ENCODE measurements at places on chromosomes 2 and 18. TPM values are rescaled to one million over a fixed set of nuclear protein-coding genes. Genes with fewer than 3 reads are reported as not detected.

GRCh38 chr18:42404151-42404550, 449.1 kb downstream of the PIK3C3 start:
- no peak overlapping the region for H3K4me3 ChIP-seq
- DNase-seq, result no peak
- H3K27ac ChIP-seq, result no peak overlapping the region
- no peaks in the 10 kb centered on the region for H3K36me3 ChIP-seq
- no peaks in the 10 kb centered on the region for H3K4me1 ChIP-seq

DNA sequence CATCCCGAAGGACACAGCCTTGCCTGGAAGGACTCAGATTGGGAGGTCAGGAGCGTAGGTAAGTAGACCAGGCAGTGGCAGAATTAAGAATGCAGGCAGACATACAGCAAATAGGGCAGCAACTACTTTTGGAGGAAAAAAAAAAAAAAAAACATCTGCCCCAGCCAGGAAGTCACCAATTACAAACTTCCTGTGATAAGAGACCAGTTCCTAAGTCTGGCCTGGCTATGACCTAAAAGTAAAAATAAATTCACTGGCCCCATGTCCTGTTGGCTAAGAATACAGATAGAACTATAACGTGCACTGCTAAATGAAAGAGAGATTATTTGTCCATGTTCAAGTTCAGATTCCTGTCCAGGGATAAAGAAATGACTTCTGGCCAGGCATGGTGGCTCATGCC, 45.2 kb upstream of the NOSTRIN start:
- peaks cover 3% of the 10 kb centered on the region for H3K36me3 ChIP-seq
- H3K27me3 ChIP-seq, result no peaks in the 10 kb centered on the region
- H3K4me1 ChIP-seq, result peaks cover 3% of the 10 kb centered on the region
- H3K4me3 ChIP-seq, result no peak overlapping the region
- no peak overlapping the region for H3K27ac ChIP-seq
- DNase-seq, result no peak

DNA sequence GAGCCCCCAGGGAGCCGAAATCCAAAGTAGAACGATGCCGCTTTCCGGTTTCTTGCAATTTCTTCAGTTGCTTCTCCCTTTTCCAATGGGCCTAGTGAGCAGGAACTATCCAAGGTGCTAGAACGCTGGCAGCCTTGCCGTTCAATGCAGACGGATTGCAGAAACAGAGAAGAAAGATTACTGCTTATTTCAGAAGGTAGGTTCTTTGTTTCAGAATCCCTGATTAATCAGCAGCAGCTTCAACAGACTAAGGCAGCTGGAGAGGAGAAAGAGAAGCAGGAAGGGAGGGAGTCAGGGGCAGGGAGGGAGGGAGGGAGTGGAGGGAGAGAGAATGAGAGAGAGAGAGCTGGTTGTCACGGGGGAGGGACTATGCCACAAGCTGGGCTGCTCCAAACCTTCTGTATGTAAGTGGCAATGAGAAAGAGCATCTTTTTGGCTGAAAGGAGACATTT, 576 bp downstream of the NYAP2 start:
- H3K27me3 ChIP-seq, result peaks cover 4% of the 10 kb centered on the region
- DNase-seq, result no peak
- no peak overlapping the region for H3K4me3 ChIP-seq
- no peaks in the 10 kb centered on the region for H3K4me1 ChIP-seq
- H3K27ac ChIP-seq, result no peak overlapping the region
- no peaks in the 10 kb centered on the region for H3K36me3 ChIP-seq

- H3K4me3 ChIP-seq, result no peak overlapping the region
- no peak for DNase-seq
- no peak overlapping the region for H3K27ac ChIP-seq
Measured at GRCh38 chr2:125313806-125314205, 1288.7 kb downstream of the CNTNAP5 start.

DNA sequence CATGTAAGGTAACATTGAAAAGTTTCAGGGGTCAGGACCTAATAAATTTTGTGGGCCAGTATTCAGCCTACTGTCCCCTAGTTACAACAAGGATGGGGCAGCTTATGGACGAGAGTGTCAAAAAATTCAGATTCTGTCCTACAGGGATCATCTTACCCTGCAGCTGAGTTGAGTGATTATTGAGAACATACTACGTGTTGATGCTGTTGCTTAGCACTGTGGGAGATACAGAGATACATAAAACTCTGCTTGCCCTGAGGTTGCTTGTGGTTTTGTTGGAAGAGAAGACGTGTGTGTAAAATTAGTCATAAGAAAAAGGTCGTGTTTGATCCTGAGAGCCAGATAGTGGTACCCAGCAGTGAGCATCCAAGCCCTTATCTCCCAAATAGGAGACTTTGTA, 253.2 kb downstream of the NEDD4L start:
- no peaks in the 10 kb centered on the region for H3K27me3 ChIP-seq
- peaks cover 5% of the 10 kb centered on the region for H3K4me1 ChIP-seq
- H3K36me3 ChIP-seq, result no peaks in the 10 kb centered on the region
- DNase-seq, result no peak
- H3K27ac ChIP-seq, result no peak overlapping the region
- H3K4me3 ChIP-seq, result no peak overlapping the region

- peaks cover 22% of the 10 kb centered on the region for H3K27me3 ChIP-seq
- no peaks in the 10 kb centered on the region for H3K36me3 ChIP-seq
- no peak overlapping the region for H3K4me3 ChIP-seq
- no peak for DNase-seq
- H3K27ac ChIP-seq, result no peak overlapping the region
Measured at GRCh38 chr2:105698820-105699219, 45.9 kb upstream of the NCK2 start.

DNA sequence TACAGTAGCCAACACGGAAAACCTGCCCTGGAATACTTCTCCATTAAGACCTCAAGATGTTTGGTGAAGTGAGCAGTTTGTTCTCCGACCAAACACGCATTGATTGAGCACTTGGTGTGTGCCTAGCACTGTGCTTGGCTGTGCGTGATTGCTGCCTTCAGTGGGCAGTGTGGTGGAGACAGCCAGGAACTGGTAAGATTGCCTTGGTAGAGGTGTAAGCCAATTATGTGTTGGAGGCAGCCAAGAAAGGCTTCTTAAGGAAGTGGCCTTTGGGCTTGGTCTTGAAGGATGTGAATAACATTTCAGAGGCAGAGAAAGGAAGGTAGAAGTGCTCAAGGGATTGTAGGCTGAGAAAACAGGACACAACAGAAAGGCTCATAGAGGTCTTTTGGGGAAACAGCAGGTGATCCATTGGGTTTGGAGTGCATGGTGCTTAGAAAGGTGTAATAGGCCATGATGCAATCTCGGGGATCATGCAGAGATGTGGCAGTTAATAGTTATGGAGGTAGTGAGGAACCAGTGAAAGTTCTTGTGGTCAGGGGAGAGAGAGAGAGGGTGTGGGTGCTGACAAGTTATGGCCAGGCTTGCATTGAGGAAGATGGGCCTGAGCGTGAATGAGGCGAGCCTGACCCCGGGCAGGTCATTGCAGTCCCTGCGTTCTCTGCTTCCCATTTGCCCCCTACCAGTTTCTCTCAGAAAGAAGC, 6.3 kb downstream of the B3GNT2 start:
- DNase-seq, result no peak
- peak overlapping the region; percentile 10 for H3K27ac ChIP-seq
- peaks cover 10% of the 10 kb centered on the region for H3K36me3 ChIP-seq
- H3K4me1 ChIP-seq, result peaks cover 88% of the 10 kb centered on the region
- no peak overlapping the region for H3K4me3 ChIP-seq
- no peaks in the 10 kb centered on the region for H3K27me3 ChIP-seq

GRCh38 chr2:9286554-9287399, 80.2 kb downstream of the ASAP2 start:
- H3K36me3 ChIP-seq, result no peaks in the 10 kb centered on the region
- H3K4me1 ChIP-seq, result no peaks in the 10 kb centered on the region
- no peak overlapping the region for H3K27ac ChIP-seq

GRCh38 chr2:167450364-167450763, 562.1 kb downstream of the XIRP2 start:
- H3K27ac ChIP-seq, result no peak overlapping the region
- no peaks in the 10 kb centered on the region for H3K27me3 ChIP-seq
- DNase-seq, result no peak
- no peak overlapping the region for H3K4me3 ChIP-seq
- H3K4me1 ChIP-seq, result no peaks in the 10 kb centered on the region
- no peaks in the 10 kb centered on the region for H3K36me3 ChIP-seq

- no peaks in the 10 kb centered on the region for H3K27me3 ChIP-seq
- H3K27ac ChIP-seq, result peak overlapping the region; percentile 93
- H3K4me3 ChIP-seq, result peak overlapping the region; percentile 88
- peaks cover 6% of the 10 kb centered on the region for H3K36me3 ChIP-seq
- H3K4me1 ChIP-seq, result peaks cover 81% of the 10 kb centered on the region
Measured at GRCh38 chr2:64655018-64655664, 1.4 kb upstream of the SERTAD2 start.

DNA sequence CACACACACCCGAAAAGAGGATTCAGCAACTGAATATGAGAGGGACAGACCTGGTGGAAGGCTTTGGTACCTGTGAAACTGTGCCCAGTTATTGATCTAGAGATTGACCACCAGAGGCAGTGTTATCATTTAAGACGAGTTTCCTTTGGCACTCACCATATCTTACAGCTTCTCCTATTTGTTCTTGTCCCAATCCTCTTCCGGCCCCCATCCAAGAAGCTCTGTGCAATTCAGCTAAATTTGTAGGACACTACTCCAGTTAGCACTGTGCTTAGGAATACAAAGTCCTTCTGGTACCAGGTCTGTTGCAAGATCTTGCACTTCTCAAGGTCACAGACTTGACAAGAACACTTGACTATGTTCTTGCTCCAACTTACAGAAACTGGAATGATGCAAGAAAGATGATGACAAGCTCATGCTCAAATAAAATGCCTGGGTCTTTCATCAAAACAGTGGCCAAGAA, 177.7 kb downstream of the TMEM247 start:
- no peak overlapping the region for H3K27ac ChIP-seq
- H3K36me3 ChIP-seq, result no peaks in the 10 kb centered on the region
- H3K27me3 ChIP-seq, result no peaks in the 10 kb centered on the region
- H3K4me1 ChIP-seq, result peaks cover 4% of the 10 kb centered on the region

- H3K4me1 ChIP-seq, result no peaks in the 10 kb centered on the region
- no peak overlapping the region for H3K27ac ChIP-seq
- H3K4me3 ChIP-seq, result no peak overlapping the region
- H3K27me3 ChIP-seq, result peaks cover 2% of the 10 kb centered on the region
Measured at GRCh38 chr2:189602233-189602632, 21.6 kb upstream of the SLC40A1 start.

- H3K27ac ChIP-seq, result no peak overlapping the region
- peaks cover 17% of the 10 kb centered on the region for H3K27me3 ChIP-seq
- H3K36me3 ChIP-seq, result no peaks in the 10 kb centered on the region
Measured at GRCh38 chr2:215825707-215826106, 187.6 kb downstream of the MREG start.

DNA sequence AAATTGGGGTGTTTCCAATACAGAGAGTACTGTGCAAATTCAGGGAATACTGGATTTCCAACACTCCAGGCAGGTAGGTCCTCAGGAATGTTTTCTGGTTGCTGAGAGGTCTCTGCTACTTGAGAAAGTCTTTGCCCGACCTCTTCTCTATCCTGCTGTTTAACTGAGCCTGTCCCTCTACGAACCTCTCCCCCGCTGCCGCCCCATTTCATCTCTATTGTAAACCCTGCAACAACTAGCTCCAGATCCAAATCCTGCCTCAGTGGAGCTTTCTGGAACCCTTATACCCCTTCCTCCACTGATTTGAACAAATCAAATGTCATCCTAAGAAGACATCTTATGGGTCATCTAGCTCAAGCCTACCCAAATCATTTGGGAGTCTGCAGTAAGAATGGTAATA, 1.3 kb downstream of the EIF4E2 start:
- DNase-seq, result no peak
- peak overlapping the region; percentile 98 for H3K4me3 ChIP-seq

DNA sequence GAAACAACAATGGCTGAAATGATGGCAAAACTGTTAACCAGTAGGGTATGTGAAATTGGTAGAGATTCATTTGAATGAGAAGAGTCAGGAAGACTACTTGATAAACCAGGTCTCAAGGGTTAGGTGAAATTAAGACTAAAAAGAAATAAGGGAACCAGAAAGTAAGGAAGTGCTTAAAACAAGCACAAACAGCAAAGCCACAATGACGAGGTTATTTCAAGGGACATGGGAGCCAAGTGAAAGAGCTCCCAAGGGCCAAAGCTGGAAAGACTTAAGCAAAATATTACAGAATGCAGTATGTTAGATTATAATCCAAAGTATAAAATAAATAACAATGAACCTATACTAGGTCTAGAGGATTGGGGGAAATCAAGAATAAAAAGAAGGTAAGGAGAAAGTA, 19.3 kb upstream of the CD302 start:
- H3K27me3 ChIP-seq, result no peaks in the 10 kb centered on the region
- no peak for DNase-seq
- H3K36me3 ChIP-seq, result peaks cover 83% of the 10 kb centered on the region
- H3K4me3 ChIP-seq, result no peak overlapping the region

GRCh38 chr2:98985905-98986666, 50.1 kb upstream of the CRACDL start:
- H3K4me1 ChIP-seq, result no peaks in the 10 kb centered on the region
- no peak overlapping the region for H3K27ac ChIP-seq
- DNase-seq, result no peak
- H3K36me3 ChIP-seq, result peaks cover 1% of the 10 kb centered on the region

DNA sequence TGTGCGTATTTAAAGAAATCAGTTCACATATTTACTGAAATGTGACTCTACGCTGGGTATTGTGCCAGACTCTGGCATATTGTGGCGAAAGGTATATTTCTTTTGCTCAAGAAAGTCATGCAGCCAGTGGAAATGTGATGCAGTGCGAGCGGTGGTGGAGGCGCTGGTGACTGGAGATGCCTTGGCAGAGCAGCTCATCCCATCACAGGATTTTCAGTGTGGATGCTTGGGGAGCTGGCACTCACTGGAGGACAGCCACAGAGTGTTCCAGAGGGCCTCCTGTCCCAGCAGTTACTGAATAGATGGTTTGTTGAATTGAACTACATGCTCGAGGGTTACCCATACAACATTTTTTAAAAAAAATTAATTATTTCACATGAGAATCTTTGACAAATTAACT, 117.6 kb downstream of the ZNF407 start:
- H3K4me3 ChIP-seq, result no peak overlapping the region
- no peaks in the 10 kb centered on the region for H3K27me3 ChIP-seq
- peaks cover 9% of the 10 kb centered on the region for H3K4me1 ChIP-seq
- no peak overlapping the region for H3K27ac ChIP-seq

GRCh38 chr2:54348646-54349045, 92.6 kb upstream of the TSPYL6 start:
- H3K4me3 ChIP-seq, result no peak overlapping the region
- peaks cover 14% of the 10 kb centered on the region for H3K27me3 ChIP-seq
- H3K27ac ChIP-seq, result no peak overlapping the region
- no peak for DNase-seq
- no peaks in the 10 kb centered on the region for H3K36me3 ChIP-seq

Gene SOCS6
- 1.6 TPM for total RNA-seq

Gene ZRANB3
- 14.4 TPM for total RNA-seq

Gene CXCR1
- not detected for total RNA-seq

Gene UGT1A10
- not detected for total RNA-seq

Gene FEV
- total RNA-seq, result not detected

Gene OXER1
- 2.1 TPM for total RNA-seq

Measured in activated B cell treated with CpG ODN at 0.5 μM for 24 hours (primary cell).